Thyroid gland (tissue), 4 donors: ENCODE measurements at places on chromosomes 16 and 17. TPM values are rescaled to one million over a fixed set of nuclear protein-coding genes. Genes with fewer than 3 reads are reported as not detected.

DNA sequence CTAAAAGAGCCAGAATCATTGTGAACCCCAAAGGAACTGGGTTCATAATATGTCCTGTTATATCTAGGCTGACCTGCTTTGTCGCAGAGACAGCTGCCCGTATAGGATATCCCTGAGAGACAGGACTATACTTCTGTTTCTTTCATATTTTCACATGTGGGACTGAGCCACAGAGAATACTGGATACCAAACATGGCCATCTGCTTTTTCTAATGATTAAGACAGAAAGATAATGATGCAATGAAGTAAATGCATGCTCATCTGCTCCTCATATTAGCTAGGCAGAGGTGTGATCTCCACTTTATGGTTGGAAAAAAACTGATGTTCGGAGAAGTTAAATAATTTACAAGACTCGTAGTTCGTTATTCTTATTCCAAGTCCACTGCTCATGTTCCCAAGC, 160.4 kb downstream of the AATF start:
- DNase-seq = no peak

GRCh38 chr16:83826146-83826913, 18.6 kb downstream of the HSBP1 start:
- DNase-seq = peak; percentile 89

DNA sequence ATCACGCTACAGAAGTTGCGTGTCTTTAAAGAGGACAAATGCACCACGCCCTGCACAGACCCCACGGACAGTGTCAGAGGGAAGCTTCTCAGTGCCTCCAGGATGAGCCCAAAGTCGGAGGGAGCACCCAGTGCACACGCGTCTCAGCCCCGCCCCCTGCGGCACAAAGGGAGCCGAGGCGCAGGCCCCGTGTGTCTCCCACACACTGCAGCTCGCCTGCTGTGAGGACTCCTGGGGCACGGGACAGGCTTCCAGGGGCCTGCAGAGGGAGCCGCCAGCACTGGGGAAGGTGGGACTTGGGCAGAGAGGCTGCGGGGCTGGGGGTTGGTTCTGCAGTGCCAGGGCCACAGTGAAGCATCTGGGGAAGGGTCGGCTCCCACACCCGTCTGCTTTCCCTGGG, 77.4 kb downstream of the LMF1 start:
- DNase-seq = no peak

DNA sequence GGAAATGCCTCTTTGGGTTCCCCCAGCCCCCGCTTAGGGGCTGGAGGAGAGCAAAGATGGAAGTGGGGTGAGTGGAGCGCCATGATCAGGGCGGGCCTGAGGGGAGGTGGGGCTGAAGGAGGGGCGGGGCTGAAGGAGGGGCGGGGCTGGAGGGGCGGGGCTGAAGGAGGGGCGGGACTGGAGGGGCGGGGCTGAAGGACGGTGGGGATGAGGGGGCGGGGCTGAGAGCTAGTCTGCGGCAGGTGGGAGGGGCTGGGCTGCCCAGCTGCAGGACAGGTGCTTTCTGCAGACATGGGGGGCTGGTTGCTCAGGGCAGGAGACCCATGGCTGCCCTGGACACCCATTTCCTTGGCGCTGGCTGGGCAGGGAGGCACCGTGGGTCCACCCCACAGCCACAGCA, 39.1 kb upstream of the PABPN1L start:
- DNase-seq = no peak

DNA sequence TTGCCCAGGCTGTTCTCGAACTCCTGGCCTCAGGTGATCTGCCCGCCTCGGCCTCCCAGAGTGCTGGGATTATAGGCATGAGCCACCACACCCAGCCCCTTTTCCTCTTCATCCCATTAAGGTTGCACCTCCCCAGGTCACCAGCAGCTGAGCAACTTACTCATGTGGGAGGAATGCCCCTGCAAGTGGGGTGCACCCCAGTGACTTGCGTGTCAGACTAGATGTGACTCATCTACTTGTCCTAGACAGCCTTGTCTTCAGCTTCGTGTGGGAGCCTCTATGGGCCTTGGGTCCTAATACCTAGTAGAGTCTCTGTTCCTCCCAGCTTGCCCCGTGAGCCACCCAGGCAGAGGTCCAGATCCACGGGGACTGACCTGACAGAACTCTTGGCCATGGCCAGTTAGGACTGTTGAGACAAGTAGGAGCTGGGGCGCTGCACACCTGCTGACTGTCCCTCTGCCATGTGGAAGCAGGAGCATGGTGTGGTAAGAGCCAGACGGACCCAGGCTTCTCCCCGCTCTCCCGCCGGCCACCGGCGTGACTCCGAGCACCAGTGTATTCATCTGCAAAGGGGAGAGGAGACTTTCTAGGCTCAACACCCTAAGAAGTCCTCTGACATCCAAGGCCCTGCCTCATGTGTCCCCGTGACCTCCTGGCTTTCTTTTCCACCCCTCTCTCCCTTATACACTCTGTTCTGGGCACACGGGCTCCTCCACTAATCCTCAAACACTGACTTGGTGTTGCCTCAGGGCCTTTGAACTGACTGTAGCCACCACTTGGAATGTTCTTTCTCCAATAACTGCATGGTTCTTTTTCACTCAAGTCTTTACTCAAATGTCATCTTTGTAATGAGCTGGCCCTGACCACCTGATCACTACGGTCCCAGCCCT, 11.6 kb upstream of the CBX4 start:
- no peak for DNase-seq

DNA sequence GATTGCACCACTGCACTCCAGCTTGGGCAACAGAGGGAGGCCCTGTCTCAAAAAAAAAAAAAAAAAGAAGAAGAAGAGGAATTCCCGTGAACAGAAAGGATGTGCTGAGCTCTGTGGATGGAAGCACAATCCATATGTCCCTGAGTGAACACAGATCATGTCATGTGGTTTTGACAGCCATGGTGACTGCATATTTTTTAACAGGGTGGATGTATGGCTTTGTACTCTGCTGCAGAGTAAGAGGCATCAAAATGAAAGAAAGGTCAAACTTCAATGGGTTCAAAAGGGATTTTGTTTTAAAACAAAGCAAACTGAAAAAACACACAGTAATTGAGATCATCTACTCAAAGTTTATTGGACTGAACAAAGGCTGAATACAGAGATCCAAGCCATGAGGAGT, 31.5 kb downstream of the MXRA7 start:
- no peak for DNase-seq

- peak; percentile 35 for DNase-seq
Measured at GRCh38 chr16:48503779-48504178, 106.2 kb downstream of the N4BP1 start.

GRCh38 chr16:79899716-79900115, 299.2 kb upstream of the MAF start:
- DNase-seq = no peak

DNA sequence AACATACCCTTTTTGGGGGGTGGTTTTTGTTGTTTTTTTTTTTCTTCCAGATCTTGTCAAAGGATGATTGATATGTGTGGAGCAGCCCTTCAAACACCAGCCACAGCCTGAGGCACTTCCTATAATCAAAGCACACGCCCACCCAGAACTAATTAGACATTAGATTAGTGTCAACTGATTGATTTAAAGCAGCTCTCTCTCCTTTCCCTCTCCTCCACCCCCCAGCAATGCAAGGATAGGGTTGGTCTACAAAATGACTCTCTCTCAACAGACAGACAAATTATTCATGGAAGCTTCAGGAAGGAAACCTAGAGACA, 250.3 kb upstream of the SOX9 start:
- no peak for DNase-seq

DNA sequence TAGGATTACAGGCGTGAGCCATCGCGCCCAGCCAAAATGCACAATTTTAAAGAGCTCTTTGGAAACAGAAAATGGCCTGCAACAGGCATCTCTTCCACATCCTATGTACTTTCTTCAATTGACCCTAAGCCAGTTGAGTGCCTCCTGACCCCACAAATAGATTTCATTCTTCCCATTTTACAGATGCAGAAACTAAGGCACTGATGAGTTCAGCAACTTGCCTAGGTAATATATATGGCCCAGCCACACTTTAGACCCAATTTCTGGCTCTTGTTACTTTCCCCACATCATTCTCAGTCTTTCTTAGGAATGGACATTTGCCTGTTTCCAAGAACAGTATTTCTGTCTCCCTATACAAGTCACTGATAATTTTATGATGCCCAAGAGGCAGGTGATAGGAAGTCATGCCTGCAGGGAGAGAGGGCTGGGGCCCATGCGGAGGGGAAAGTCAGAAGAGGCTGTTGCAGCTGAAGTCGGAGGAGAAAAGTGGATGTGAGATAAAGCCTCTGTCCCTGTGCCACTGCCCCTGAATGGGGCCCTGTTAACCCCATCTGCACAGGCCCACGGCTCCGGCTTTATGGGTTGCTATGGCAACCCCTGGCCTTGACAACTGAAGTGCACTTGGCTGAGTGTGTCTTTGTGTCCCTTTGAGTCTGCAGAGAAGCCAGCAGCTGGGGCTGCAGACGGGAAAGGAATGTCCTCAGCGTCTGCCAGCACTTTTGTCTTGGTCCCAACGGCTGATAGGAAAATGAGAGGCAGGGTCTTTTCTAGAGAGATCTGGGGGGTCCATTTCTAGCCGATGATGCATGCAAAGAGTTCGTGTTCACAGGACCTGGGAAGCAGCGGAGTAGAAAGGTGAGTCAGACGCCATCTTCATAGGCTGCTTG, 45.9 kb downstream of the ABAT start:
- DNase-seq = peak; percentile 70

DNA sequence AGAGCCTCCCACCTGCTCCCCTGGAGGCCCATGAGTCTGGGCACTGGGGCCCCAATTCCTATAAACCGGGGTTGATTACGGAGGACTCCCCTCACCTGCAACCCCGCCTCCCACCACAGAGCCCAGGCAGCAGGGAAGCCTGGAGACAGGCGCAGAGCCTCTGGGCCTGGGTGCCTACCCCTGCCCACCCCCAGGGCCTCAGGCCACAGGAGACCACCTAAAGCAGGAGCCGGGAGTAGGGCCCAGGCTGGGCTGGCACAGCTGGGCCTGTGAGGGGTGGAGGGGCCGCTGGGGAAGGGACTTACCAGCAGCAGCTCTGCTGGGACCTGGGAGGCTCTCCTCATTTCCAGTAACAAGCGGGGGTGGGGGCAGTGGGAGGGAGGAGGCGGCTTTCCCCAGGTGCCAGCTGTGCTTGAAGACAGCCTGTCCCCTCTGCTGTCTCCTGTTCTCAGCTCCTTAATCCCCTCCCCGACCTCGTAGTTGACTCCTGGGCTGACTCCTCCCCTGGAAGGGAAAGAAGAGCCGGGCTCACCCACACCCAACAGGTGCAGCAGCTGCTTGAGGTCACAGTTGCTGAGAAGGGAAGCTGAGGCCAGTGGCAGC, 46.8 kb downstream of the TMEM235 start:
- DNase-seq = no peak

- DNase-seq = no peak
Measured at GRCh38 chr17:55757659-55758058, 6.8 kb downstream of the PCTP start.

GRCh38 chr16:75265911-75266701, 14.7 kb upstream of the BCAR1 start:
- peak; percentile 83 for DNase-seq

DNA sequence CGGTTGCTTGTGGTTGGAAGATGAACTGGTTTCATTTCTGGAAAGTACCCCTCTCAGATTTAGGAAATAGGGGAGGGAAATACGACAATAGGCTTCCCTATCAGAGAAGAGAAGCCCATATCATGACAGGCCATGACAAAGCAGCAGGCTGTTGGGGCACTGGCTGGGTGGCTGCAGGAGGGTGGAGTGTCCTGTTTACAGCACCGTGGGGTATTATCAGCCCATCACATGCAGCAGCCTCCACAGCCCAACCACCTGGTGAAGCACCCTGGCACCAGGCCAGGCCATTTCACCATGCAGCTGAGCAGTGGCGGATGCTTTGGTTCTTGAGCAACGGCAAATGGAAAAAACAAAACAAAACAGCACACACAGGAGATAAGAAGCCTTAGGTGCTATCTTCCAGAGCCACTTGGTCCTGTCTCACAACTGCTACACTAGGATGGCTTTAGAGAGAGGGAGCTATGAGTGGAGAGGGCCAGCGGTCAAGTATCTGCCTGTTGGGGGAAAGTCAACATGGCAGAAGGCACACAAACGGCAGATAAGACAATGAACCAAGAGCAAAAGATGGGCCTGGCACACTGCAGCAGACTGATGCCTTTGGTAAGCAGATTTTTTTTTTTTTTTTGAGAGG, 24.2 kb downstream of the FAM117A start:
- peak; percentile 96 for DNase-seq

DNA sequence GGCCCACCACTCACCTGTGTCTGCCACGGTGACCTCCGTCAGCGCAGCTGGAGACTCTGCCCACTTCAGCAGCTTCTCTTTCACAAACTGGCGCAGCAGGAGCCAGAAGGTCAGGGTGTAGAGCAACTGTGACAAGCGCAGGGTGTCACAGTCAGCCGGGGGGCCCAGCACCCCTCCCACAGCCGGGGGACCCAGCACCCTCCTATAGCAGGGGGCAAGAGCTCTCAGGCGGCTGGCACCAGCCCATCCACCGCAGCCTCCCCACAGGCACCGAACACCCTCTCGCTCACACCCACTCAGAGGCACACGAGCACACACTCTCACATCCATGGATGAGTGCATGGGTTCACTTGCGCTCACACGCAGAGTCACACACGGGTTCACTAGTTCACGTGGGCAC, 28.8 kb downstream of the CTU2 start:
- DNase-seq = no peak

DNA sequence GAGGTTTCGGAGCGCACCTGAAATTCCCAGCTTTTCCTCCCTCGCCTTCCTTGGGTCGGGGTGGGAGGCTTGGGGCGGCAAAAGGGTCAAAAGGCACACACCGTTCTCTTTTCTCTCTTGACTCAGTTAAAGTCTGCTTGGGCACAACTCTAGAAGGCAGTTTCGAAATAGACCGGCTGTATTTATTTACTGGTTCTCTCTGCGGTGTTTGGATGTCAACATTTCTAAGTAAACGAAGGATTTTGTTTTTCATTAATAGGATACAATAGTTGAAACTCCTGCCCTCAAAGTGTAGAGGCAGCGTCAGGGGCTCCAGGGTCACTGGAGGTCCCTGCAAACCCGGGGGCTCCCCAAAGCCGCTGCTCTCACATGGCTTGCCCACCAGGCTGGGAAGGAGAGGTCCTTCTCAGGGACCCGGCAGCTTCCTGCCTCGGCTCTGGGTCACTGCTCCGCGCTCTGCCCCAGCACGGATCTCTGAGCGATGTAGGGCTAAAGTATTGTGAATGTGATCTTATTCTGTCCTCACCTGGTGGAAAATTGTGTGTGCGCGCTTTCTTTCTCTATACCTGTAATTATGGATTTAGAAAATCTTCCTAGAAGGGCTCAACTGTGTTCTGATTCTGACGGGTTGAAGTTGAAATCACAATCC, 952 bp downstream of the BMERB1 start:
- DNase-seq = no peak

GRCh38 chr16:79071424-79071823, 529.1 kb downstream of the MAF start:
- DNase-seq = peak; percentile 100

GRCh38 chr17:15884731-15885130, 60.2 kb upstream of the ADORA2B start:
- DNase-seq = no peak

The SCNN1G gene
- total RNA-seq = 6.5 TPM

The TMEM219 gene
- total RNA-seq = 133 TPM

The KRTAP3-1 gene
- total RNA-seq = not detected

The P2RX1 gene
- not detected for total RNA-seq

The TPSG1 gene
- not detected for total RNA-seq

The ITGAD gene
- total RNA-seq = not detected
